ENCODE measurements at places on chromosomes 2 and 18. TPM values are rescaled to one million over a fixed set of nuclear protein-coding genes. Genes with fewer than 3 reads are reported as not detected.

DNA sequence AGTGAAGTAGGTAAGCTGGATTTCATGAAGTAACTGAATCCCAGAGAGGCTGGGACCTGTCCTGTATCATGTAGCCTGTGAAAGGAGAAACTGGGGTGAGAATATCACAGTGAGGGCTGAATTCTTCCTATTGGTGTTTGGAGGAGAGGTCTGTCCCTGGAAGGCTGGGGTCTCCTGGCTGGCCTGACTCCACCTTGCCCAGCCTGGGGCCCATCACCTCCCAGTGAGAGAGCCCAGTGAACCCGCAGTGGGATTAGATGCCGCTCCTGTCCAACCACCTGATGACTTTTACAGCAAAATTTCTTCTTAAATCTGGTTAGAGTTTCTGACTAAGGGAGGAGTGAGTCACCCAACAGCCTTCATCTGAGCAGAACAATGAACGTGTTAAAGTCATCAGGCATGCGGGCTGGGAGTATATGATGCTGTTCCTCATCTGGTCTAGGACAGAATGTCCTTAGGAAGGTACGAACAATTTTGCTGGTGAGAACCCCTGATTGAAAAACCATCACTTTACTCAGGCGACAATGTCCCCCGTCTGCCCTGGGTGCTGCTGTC lies 152.9 kb downstream of the LPIN1 start:
- no peak for DNase-seq

DNA sequence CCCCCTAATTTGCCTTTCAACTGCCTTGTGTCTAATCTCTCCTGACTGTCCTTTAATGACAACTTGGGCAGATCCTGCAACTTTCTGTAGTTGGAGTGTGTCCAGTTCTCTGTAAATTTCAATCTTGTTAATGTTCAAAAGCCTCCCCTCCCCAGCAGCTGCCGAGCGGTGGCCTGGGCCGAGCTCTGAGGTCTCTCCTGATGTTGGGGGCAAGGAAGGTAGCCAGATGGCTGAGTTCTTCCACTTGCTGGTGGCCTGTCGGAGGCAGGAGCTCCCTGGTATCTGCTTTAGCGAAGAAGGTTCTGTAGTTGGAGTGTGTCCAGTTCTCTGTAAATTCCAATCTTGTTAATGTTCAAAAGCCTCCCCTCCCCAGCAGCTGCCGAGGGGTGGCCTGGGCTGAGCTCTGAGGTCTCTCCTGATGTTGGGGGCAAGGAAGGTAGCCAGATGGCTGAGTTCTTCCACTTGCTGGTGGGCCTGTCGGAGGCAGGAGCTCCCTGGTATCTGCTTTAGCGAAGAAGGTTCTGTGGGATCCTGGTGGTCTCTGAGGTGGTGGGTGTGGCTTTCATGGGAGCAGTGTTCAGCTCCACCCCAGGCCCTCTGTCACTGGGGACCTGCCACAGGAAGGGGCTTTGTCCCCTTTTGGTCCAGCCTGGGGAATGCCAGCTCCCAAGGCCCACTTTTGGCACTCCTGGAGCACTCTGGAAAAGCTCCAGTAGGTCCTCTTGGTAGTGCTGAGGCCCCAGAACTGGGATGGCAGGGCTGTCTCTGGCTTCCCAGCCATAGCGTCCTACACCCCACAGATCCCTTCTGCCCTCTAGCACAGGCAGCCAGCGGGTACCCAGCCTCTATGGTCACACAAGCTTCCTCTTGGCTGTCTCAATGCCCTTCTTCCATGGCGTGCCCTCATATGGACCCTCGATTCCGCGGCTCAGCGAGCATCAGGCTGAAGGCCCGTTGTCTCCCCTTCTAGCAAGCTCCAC lies 211.9 kb downstream of the ALPK2 start:
- DNase-seq, result no peak

DNA sequence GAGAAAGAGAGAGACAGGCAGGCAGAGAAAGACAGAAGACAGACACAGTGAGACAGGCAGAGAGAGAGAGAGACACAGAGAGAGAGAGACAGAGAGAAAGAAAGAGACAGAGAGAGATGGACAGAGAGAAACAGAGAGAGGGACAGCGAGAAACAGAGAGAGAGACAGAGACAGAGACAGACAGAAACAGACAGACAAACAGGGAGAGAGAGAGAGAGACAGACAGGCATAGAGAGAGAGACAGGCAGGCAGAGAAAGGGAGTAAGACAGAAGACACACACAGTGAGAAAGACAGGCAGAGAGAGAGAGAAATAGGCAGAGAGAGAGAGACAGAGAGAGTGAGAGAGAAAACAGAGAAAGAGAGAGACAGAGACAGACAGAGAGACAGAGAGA lies 105.3 kb upstream of the ANKRD30BL start:
- DNase-seq, result no peak

DNA sequence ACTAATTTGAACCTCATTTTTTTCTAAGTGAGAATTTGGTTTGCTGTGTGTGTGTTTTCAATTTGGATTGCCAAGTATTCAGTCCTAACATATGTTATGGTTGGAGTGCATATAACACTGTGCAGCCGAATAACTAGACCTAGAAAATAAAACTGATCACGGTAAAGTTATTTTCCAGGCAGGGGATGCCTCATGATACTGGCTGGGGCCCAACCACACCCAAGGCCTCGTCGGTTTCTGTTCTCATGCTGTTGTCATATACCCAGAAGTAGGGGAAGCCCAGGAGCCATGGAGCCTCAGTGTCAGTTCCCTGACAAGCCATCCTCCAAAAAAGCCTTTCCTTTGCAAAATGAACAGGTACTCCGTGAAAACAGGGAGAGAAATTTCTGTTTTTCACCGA lies 160.2 kb downstream of the GBX2 start:
- no peak for DNase-seq

DNA sequence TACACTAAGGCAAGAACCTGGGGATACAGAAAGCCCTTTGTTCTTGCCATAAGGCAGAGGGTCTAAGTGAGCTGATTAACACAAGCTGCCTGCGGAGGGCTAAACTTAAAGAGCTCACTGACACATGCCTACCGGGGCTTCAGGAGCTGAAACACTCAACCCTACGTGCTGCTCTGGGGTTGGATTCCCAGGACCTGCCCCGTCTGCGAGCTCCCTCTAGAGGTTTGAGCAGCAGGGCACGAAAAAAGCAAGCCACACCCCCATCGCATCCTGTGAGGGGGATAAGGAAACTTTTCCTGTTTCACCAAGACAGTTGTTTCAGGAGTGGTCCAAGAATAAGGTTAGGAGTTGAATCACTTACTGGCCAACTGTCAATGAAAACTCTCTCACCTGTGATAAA lies 562.1 kb downstream of the TMX3 start:
- DNase-seq, result no peak

DNA sequence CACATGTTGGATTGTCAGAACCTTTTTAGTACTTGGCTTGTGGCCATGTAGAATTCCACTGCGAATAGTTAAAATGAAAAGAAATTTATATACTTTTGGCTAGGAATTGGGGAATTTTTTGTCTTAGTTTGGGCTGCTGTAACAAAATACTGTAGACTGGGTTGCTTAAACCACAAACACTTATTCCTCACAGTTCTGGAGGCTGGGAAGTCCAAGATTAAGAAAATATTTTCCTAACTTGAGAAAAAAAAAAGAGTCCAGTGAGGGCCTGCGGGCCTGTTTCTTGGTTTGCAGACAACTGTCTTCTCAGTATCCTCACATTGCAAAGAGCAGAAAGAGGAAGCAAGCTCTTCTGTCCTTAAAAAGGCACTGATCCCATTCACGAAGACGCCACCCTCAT lies 81.9 kb downstream of the CD226 start:
- no peak for DNase-seq

DNA sequence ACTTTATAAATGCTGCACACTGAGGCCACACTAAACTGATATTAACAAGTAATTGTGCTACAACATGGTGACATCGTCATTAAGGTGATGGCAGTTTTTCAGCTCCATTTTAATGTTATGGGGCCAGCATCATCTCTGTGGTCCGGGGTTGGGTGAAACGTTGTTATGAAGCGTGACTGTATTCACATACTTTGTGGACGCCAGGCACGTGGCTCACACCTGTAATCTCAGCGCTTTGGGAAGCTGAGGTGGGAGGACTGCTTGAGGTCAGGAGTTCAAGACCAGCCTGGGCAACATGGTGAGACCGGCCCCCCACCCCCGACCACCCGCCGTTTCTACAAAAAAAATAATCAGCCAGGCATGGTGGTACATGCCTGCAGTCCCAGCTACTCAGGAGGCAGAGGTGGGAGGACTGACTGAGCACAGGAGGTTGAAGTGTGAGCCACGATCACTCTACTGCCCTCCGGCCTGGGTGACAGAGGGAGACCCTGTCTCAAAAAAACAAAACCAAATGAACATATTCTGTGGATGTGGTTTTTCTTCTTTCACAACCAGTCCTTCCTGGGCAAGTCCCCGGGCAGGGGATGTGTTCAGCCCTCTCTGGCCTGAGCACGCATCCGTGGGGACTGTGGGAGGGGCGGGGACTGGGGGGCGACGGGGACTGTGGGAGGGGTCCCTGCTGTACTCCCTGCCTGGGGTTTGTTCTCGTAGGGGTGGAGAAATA lies 12.9 kb upstream of the GAL3ST2 start:
- DNase-seq, result no peak

NPHP1 gene
- total RNA-seq, result 2.3 TPM

SCN3A gene
- 0.57 TPM for total RNA-seq

Data from suprapubic skin (tissue), 4 donors.